Left renal pelvis (tissue), 4 donors: ENCODE measurements at places on chromosomes 12 and 14. TPM values are rescaled to one million over a fixed set of nuclear protein-coding genes. Genes with fewer than 3 reads are reported as not detected.

KIF5A gene
- 1.0 TPM for polyA plus RNA-seq

PMEL gene
- polyA plus RNA-seq: 3.1 TPM

DNA sequence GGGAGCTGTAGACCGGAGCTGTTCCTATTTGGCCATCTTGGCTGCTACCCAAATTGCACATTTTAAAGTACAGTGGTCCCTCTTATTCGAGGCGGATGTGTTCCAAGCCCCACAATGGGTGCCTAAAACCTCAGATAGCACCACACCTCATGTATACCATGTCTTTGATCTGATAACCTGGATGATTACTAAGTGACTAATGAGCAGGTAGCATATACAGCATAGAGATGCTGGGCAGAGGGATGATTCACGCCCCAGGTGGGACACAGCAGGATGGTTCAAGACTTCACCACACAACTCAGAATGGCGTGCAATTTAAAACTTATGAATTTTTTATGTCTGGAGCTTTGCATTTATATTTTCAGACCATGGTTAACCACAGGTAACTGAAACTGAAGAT lies 255.0 kb downstream of the AKAP6 start:
- DNase-seq: no peak

DNA sequence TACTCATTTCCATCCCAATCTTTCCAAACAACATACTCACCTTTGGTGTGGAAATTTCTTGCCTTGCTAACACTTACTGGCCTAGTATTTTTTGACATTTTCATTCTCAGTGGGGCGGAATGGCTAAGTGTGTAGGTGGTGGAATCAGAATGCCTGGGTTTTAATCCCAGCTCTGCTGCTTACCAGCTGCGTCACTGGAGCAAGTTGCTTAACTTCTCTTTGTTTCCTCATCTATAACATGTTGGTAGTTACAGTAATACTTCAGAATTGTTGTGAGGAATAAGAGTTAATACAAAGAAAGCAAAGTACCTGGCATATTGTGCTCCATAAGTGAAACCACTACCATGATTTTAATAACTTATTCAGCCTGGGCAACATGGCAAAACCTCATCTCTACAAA lies 3.0 kb upstream of the FAM177A1 start:
- no peak for DNase-seq

DNA sequence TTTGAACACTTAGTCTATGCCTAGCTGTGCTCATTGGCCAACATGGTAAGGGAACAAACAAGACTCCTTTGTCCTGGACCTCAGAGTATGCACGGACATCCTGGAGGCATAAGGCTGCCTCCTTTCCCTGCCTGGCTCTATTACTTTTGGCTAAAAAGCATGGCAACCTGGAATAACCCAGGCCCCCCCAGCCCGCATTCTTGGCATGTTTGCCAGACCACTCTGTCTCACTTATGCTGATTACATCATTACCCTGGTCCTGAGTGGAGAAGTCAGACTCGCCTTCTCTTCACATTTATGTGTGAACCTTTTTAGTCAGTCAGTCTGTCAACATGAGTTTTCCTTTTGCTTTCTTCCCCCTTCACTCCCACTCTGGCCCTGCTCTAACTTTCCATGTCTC lies 58.0 kb upstream of the ELK3 start:
- no peak for DNase-seq

- no peak for DNase-seq
These were observed 44.2 kb downstream of the CCDC175 start for GRCh38 chr14:59532419-59532818.

GRCh38 chr12:6824901-6825381 lies 3.3 kb upstream of the P3H3 start:
- DNase-seq: no peak

DNA sequence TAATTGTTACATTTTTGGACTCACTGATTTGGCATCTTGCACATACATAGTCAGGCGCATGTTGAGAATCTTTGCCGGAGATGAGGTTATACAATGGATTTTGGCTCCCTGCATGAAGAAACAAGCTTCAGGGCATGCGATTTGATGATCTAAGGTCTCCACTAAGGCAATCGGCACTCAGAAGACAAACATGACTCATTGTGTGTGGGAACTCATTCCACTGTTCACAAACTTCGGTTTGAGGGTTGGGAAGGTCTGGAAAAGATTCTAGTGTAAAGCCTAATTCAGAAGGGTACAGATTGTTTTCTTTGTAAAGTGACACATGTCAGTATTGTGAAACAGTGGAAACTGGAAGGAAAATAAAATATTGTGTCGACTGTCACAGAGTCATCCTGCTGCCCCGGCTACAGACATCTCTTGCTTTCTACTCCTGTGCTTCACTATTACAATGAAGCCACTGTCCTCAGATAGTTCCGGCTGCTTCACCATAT lies 192.6 kb upstream of the HMGA2 start:
- DNase-seq: no peak

- no peak for DNase-seq
These were observed 39.3 kb downstream of the SNRPF start for GRCh38 chr12:95898081-95898480.

GRCh38 chr12:30110498-30110897 lies 326.8 kb upstream of the TMTC1 start:
- no peak for DNase-seq
